Suprapubic skin (tissue), 4 donors: ENCODE measurements at places on chromosomes 6 and 20.
A peak's percentile ranks its signal among the peaks of the same experiment; 100 is the strongest.

GRCh38 chr6:112221981-112222852 lies 32.1 kb downstream of the LAMA4 start:
- no peak for DNase-seq

DNA sequence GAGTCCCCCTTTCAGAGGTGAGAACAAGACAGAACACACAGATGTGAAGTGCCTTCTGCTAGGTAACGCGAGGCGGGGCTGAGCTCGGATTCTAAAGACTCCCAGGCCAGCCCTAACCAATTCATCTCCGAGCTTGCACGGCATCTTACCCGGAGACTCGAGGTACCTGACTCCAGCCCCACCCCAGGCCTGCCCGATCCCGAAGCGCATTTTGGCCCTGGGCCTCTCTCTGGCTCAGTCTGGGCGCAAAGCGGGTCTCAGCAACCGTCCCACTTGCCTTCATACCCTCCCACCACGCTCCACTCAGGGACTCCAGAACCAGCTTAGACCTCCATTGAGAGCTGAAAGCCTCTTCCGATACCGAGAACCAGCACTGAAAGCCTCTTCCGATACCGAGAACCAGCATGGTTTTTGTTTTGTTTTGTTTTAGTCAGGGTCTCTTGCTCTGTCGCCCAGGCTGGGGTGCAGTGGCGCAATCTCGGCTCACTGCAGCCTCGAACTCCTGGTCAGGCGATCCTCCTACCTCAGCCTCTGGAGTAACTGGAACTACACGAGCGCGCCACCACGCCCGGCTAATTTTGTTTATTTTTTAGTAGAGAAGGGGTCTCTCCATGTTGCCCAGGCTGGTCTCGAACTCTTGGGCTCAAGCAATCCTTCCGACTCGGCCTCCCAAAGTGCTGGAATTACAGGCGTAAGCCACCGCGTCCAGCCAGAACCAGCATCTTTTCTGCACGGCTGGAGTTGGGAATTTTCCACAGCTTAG lies 557 bp upstream of the DYNLRB1 start:
- no peak for DNase-seq

DNA sequence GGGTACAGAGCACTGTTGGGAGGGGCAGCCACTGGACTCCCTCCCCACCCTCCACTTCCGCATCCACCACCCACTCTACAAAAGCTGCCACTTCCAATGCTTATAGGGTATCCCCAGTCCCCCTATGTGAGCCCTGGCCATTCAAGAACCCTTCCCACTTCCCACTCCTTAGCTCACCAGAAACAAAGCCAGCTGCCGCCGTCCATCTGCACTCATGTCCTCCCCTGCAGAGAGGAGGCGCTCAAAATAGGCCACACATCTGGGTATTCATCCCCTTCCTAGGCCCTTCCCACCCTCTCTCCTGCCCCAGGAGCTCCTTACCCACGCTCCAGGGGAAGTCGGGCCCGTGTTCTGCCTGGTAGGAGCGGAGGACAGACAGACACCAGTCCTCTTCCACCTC lies 6.5 kb upstream of the LY6G5C start:
- no peak for DNase-seq

- DNase-seq = no peak
These were observed 40.9 kb downstream of the ZFP64 start for GRCh38 chr20:52150440-52151258.

DNA sequence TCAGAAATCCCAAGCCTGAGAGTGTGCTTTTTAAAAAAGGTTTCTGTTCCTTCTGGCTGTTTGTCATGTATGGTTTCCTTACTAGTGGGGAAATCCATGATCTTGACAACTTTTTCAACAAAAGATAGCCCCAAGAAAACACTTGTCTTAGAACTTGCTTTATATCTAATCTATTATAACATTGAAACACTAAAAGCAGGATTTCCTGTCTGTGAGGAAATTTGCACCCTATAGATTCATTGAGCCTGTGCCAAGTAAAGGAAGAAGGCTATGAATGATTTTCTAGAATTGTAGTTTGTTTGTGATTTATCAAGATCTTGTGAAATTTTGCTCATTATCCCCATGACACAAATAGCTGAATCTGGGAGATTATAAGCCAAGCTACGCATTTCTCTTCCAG lies 238.6 kb upstream of the RIN2 start:
- DNase-seq = no peak

GRCh38 chr6:169960521-169960885 lies 209.1 kb downstream of the ERMARD start:
- peak; percentile 49 for DNase-seq
